Fibroblast of upper back skin (primary cell): ENCODE measurements at places on chromosomes 16 and 17.

DNA sequence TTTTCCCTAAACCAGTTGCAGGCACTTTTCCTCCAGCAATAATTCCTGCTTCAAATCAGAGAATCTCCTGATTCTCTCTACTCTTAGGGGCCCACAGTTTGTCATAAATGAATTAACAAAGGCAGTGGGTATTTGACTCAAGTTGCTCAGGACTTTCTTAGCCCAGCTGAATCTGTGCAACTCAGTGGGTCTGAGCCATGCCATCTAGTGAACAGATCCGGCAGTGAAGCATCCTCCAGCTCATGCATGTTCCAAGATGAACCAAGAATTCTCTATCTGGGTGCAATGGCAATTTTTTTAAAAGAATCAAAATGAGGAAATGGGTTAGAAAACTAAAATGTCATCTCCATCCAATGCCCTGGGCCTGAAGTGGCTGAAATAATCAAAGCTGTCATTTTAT is 575.2 kb upstream of the CDH11 start:
- peak; percentile 25 for DNase-seq

- no peak for DNase-seq
These were observed 1.5 kb downstream of the VPS35 start for GRCh38 chr16:46687486-46687885.

DNA sequence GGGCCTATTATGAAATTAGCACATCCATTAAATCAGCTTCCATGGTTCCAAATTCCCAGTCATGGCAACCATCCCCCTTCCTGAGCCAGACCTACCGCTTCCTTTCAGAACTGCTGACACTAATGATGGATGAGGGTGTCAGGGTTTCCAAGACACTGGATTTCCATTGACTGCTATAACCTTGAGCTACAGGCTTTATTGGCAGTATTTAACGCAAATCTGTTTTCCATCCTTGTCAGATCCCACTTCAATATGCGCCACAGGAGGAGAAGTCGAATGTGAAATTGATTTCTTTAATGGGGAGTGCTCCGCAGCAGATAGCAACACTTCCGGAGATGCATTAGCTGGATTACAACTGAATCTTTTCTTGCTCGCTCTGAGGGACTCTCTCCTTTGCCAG is 197.1 kb downstream of the HS3ST4 start:
- DNase-seq: no peak

DNA sequence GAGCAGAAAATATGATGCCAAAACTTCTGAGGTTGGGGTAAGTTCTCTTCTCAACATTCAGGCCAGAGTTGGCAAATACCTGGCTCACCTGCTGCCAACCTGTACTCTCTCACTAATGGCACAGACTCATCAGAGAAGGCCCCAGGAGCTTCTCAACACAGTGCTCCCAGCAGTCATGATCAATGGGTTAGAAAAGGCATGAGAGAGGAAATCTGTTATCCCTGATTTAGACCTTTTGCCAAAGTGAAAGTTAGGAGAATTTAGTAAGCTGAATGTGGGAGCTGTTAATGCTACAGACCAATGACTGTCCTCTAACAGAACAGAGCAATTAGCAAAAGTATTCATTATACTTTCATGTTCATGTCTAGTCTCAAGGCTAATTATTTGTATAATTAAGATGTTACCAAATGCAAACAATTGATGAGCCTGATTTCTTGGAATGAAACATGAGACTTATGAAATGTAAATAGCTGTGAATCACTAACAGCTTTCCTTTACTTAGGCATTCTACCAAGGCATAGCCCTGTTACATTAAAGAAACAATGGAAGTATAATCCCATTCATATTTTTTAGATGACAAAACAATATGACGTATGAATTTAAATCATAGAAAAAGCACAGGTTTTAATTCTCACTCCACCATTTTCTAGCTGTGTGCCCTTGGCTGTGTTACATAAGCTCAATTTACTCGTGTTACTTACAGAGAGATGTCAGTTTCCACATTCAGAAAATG is 68.7 kb upstream of the MARCHF10 start:
- DNase-seq: peak; percentile 58

DNA sequence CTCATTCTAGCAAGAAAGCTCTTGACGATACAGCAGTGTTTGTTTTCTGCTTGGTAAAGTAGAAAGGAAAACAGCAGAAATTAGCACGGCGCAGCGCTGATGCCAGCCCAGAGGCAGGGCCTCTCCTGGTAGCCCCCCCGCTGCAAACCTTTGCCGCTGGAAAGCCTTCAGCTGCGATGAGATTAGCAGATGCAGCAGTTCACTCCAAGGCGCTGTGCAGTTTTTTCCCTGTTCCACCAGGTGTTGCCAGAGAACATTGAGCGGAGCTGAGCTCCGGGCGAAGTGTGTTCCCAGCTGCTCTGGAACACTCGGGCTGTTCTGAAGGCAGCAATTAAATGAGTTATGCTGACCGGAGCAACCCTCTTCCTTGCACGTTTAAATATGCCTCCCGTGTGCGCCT is 72.5 kb downstream of the RBFOX1 start:
- DNase-seq: peak; percentile 53

GRCh38 chr16:51439271-51439670 is 288.2 kb upstream of the SALL1 start:
- no peak for DNase-seq

DNA sequence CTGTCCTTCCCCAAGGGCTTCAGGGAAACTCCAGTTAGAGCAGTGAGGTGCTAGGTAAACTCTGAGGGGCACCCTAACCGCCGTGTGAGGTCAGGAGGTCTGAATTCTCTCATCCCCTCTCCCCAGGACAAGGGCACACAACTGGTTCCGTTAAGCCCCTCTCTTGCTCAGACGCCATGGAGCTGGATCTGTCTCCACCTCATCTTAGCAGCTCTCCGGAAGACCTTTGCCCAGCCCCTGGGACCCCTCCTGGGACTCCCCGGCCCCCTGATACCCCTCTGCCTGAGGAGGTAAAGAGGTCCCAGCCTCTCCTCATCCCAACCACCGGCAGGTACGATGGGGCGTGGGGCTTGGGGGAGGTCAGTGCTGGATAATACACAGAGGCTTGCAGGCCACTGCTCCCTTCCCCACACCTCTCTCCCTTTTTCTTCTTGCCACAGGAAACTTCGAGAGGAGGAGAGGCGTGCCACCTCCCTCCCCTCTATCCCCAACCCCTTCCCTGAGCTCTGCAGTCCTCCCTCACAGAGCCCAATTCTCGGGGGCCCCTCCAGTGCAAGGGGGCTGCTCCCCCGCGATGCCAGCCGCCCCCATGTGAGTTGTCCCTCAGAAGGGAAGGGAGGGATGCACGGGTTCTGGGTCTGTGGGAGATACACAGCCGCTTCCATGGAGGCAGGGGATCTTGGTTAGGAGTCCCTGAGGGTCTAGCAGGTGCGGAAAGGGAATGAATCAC is 4.6 kb downstream of the GRB7 start:
- no peak for DNase-seq

- DNase-seq: no peak
These were observed 15.7 kb downstream of the GJD3 start for GRCh38 chr17:40348562-40349476.

- DNase-seq: no peak
These were observed at the start of gene PYDC1 for GRCh38 chr16:31216422-31217135. Gene PYDC1 (minus strand): TSS chr16:31217135. CDS start chr16:31217028, 107 bp downstream.

- no peak for DNase-seq
These were observed 1.6 kb downstream of the KIF22 start for GRCh38 chr16:29791845-29792807.

GRCh38 chr16:81987706-81988105 is 23.6 kb downstream of the SDR42E1 start:
- no peak for DNase-seq

- DNase-seq: no peak
These were observed 14.9 kb upstream of the KLHL11 start for GRCh38 chr17:41880130-41880529.

DNA sequence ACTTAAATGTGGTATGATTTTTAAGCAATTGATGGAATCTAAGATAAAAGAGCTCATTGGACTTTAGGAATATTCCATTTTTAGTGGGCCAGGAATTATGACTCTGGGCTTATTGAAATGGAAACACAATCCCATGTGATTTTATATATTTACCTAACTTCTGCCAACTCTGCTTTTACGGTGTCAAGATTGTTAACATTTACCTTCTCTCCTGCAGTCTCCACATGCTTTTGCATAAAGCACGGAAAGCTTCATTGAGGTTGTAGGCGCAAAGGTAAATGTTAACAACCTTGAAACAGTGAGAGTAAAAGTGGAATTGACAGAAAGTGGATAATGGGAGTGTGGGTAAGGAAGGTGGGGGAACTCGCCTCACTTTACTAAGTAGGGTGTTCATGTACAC is 468.1 kb downstream of the PMP22 start:
- DNase-seq: no peak
